H4 (cell line): ENCODE measurements at places on chromosomes 7 and 10. TPM values are rescaled to one million over a fixed set of nuclear protein-coding genes. Genes with fewer than 3 reads are reported as not detected.

DNA sequence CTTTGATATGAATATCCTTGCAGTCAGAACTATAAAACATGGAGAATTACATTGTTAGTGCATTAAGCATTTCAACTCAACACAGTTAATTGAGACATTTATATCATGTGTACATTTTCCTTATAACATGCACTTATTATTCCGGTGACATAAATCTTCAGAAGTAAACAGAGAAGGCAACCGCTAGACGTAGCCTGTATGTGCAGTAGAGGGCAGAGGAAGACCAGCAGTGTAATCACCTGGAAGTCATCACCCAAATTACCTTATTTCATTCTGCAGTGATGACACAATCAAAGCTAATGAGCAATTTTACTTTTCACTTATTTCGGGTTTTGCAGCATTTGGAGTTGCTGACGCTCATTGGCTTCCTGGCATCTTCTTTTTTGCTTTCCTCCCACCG lies 394.6 kb downstream of the SDK1 start:
- no peak for DNase-seq

GRCh38 chr7:2715341-2716231 lies 27.6 kb downstream of the AMZ1 start:
- DNase-seq: no peak

GRCh38 chr10:117163061-117163953 lies 25.2 kb upstream of the VAX1 start:
- no peak for DNase-seq

- DNase-seq: no peak
Measured at GRCh38 chr10:124909563-124909962, 32.4 kb upstream of the ZRANB1 start.

GRCh38 chr10:77072361-77072835 lies 565.2 kb downstream of the KCNMA1 start:
- no peak for DNase-seq

DNA sequence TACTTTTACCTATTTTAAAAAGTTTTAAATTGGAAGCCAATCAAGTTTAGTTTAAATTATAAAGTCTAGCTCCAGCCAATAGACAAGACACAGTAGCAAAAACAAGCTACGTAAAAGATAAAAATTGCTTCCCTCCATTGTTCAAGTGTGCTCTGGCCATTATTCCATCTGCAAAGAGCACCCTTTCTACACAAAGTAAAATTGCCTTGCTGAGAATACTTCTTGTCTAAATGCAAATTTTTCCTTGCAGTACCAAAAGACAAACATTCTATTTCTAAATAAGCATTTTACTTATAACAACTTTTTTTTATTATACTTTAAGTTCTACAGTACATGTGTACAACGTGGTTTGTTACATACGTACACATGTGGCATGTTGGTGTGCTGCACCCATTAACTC lies 75.9 kb upstream of the ZNF746 start:
- no peak for DNase-seq

DNA sequence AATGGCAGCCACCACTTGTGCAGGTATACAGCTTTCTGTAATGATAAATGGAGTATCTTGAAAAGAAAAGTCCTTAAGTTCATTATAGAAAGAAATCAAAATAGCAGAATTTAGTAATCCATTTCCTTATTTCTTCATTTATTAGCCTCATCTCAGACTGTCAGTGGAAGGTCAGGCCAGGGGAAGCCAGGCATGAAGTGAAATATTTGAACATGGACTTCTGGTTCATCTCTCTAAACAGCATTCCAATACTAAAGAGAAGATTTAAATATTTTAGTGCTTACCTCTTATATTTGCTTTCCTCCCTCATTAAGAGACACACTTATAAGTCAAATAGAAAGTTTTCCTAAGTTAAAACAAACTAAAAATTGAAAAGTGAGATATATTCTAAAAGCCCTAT lies 26.8 kb downstream of the TRDMT1 start:
- DNase-seq: no peak

- no peak for DNase-seq
Measured at GRCh38 chr10:70564901-70565351, 37.6 kb downstream of the PRF1 start.

DNA sequence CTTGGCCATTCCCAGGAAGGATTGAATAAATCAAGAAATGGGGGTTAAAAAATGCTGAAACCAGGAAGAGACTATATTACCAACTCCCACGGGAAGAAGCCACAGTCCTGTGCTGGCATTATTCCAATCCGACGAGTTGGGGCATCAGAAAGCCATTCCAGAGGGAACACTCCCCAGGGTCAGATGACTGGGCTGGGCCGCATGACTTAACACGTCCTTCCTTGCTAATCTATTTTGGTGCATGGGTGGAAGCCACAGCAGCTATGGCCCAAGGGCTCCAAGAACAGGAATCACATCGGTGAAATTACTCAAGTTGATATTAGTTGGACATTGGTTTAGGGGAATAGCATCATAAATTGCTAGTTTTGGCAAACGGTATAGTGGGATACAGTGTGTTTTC lies 592.9 kb upstream of the NRP1 start:
- DNase-seq: peak; percentile 34

- no peak for DNase-seq
Measured at GRCh38 chr10:79416578-79417255, 28.7 kb downstream of the ZCCHC24 start.

DNA sequence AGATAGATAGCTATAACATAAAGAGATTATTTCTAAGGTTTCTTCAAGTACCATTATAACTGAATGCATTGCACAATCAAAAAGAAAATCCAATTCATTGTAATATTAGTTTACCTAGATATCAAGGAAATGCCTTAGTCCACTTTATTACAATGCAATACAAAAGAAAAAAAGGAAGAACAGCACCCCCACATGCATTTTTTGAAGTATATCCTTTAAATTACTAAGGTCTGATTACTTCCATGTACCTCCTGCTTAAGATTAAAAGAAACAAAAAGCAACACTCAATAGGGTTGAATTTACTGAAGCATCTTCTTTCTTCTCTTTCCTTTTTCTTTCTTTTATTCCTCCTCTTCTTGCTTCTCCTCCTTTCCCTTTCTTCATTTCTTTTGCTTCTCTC lies 973.8 kb upstream of the LRRTM3 start:
- DNase-seq: no peak

SEMA3E gene
- 8.0 and 9.4 TPM in 2 replicates for total RNA-seq

CYP17A1 gene
- not detected in 2 replicates for total RNA-seq

GRID1 gene
- 1.7 and 2.4 TPM in 2 replicates for total RNA-seq

MYH16 gene
- 0.15 TPM in 1 of 2 replicates, not detected in the other for total RNA-seq

SND1 gene
- 153 and 157 TPM in 2 replicates for total RNA-seq

ABCB4 gene
- 0.17 and 0.27 TPM in 2 replicates for total RNA-seq

ZWINT gene
- 133 and 156 TPM in 2 replicates for total RNA-seq

DGKI gene
- 0.64 and 1.5 TPM in 2 replicates for total RNA-seq

OIT3 gene
- not detected in 2 replicates for total RNA-seq
